ENCODE measurements at places on chromosomes 6 and 20.

GRCh38 chr6:139605350-139605749 lies 230.9 kb upstream of the CITED2 start:
- DNase-seq, result no peak

- no peak for DNase-seq
Measured at GRCh38 chr6:146305092-146305491, 238.5 kb upstream of the RAB32 start.

GRCh38 chr6:109449795-109450673 lies 5.5 kb downstream of the MICAL1 start:
- no peak for DNase-seq

DNA sequence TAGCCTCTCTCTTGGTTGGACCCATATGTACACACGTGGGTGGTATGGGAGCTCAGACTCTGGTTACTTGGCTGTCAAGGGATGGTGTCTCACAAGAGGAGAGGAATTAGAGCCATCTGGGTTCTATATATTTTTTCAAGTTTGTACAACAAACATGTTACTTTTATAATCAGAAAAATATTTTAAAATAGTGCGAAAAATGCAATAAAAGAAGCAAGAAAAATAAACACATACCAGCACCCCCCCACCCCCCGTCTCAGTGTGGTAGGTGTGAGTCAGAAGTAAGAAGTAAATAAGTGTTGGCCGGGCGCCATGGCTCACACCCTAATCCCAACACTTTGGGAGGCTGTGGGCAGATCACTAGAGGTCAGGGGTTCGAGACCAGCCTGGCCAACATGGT lies 2.1 kb upstream of the TIAM2 start:
- DNase-seq, result no peak

DNA sequence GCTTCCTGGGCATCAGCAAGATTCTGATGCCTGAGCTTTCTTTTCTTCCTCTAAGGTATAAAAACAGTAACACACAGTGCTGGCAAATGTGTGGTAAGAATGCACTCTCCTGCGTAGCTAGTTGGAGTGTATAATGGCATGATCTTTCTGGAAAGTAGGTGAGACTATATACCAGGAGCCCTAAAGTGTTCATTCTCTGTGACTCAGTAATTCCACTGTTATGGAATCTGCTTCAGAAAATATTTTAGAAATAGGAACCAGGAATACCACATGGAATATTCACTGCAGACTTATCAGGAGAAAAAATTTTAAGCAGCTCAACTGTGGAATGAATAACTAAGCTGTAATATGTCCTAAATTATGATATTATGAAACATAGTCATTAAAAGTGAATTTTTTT lies 16.9 kb upstream of the CSE1L start:
- no peak for DNase-seq

DNA sequence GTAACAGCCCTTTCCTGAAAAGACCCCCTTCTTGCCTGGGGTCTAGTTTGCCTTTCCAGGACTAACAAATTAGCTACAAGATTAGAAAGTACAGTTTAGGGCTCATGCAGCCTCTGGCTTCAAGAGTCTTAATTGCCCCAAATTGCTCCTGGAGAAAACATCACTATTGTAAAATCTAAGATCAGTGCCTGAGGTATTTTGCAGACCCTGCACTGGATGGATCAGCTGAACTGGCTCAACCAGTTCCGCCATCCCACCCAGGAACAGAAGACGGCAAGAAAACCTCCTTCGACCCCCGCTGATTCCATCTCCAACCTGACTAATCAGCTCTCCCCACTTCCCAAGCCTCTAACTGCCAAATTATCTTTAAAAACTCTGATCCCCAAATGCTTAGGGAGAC lies 236.5 kb upstream of the KCNG1 start:
- no peak for DNase-seq

DNA sequence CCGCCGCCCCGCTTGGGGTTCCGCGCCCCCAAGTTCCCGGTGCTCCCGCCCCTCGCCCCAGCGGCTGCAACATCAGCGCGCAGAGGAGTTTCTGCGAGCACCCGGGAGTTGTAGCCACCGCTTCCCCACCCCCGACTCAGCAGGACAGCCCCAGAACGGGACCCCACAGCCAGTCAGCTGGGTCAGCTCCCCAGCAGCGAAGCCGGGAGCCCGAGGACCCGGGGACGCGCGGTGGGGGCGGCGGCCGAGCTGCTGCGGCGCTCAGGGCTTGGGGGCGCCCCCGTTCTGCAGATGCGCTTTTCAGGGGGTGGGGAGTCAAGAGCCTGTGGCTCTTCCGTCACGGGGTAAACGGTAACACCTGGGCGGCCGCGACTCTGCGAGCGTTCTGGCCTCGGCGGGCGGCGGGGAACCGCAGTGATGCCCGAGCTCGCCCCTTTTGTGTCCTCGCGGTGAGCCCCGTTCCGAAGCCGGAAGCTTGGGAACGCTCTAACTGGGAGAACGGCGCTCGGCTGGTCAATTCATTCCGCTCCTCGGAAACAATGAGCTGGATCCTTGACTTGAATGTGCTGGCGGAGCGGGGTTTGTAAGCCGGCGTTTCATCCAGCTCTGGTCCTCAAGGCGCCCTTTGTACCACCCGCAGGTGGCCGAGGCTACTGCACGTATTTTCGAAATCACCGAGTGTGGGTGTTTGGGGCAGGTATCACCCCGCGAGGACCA lies 774 bp downstream of the PLEKHG1 start:
- peak; percentile 80 for DNase-seq

DNA sequence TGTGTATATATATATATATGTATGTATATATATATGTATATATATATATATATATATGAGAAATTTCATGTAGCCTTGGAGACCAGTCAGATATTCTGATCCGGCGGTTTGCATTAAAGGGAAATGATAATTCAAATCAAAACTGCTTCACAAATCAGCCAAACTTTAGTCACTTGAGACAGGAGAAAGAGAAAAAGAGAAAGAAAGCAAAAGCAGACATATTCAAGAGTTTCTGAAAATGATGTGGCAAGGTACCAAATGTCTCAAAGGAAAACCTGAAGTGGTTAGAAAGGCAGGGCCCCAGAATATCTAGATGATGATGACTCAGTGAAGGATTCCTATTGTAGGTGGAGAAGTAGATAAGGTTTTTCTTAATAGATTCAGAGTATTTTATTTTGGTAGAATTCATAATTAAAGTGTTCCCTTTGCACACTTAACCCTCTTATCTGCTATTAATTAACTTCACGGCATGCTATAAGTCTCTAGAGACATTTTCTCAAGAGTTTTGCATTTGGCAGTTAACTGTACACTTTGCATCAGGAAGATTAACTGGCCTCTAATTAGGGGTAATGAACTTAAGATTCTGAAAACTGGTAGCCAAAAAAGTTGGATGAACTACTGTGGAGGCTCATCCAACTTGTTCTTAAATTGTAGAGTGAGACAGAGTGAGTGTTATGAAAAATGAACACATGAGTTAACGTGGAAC lies 50.1 kb upstream of the ASF1A start:
- DNase-seq, result no peak

GRCh38 chr6:23533944-23534343 lies 592.1 kb upstream of the NRSN1 start:
- DNase-seq, result no peak

DNA sequence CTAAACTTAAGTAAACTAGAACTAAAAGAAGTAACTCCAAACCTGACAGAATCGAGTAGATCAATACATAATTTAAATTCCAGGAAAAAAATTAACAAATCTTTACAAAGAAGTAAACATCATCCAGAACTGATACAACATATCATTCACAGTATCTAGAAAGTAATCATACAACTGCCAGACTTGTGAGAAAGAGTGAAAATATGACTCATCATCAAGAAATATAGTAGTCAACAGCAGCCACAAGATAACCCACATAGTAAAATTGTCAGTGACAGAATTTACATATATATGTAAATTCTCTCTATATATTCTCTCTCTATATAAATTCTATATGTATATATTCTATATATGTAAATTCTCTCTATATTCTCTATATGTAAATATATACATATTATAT lies 242.8 kb upstream of the RGS17 start:
- DNase-seq, result no peak

DNA sequence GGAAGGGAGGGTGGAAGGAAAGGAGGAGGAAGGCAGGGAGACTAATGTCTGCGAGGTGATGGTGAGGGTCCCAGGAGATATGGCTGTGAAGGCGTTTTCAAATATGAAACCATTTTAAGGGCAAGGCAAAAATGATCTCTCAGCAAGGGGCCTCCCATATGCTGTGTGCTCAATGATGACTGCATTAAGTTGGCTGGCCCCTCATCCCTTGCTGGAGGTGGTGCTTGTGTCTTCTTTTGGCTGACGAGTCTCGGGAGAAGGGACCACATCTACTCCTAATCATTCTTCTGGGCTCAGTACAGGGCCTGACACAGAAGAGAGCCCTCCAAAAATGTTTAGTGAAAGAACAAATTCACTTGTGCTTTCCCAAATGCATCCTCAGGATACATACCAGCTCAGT lies 23.0 kb upstream of the MRPS18A start:
- no peak for DNase-seq

DNA sequence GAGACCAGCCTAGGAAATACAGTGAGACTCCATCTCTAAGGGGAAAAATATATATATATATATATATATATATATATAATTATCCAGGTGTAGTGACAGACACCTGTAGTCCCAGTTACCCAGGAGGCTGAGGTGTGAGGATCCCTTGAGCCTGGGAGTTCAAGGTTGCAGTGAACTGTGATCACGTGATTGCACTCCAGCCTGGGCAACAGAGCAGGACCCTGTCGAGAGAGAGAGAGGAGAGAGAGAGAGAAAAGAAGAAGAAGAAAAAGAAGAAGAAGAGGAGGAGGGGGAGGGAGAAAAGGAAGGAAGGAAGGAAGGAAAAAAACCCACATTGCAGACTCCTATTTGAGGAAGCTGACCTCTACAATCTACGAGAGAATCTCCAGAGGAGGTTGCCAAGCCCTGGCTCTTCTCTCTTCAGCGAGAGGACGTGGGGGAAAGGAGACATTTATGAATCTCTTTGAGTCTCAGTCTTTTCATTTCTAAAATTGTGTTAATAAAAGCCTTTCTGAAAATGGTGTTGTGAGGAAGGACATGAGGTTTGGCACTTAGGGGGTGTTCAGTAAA lies 49.7 kb downstream of the COL11A2 start:
- no peak for DNase-seq

GRCh38 chr6:157036245-157036711 lies 259.1 kb downstream of the ARID1B start:
- no peak for DNase-seq

DNA sequence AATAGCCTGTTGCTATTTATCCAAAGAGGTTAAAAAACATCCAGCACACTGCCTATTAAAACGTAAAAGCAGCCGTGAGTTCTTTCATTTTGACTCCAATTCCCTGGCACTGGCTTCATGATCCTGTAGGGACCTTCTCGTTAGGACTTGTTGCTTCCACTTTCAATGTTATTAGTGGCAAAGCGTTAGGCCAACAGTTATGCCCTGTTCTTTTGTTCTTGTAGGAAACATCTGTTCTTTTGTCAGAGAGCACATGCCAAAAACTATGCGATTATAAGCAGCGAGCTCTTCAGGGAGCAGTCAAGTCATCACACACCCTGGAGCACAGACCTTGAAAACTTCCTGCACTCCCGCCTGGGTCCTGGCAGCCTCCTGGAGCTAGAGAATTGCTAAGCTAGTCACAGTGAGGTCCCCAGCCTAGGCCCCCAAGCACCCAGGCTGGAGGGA lies 609.5 kb upstream of the ARID1B start:
- no peak for DNase-seq

DNA sequence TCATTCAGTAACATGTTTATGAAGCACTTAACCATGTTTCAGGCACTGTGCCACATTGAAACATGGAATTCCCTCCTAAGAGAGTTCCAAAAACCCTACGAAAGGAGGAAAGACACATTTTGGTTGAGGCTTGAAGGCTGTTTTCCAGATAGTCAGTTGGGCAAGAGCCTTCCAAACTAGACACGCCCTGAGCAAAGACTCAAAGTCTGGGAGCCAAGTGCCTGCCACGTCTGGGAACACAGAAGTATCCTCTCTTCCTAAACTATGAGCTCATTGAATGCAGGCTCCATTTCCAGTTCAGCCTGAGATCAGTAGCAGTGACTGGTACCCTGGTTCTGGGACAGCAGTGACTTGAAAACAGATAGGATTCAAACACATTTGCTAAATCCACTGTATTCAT lies 74.5 kb upstream of the FAM8A1 start:
- DNase-seq, result no peak

DNA sequence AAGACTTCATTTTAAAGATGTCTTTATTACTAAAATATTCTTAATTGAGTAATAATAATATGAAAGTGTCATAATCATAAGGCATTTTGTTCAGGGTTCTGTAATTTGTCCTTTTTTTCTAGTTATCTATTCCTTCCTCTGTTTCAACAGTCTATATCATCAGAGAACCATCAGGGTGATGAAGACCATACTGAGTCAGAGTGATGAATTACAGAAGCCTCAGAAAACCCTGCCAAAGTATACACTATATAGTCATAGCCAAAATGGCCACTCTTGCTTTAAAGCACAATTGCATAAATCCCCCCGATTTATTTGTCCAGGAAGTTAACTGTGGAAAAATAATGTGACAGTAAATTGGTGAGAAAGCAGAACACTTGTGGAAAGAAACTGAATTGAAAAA lies 735.0 kb downstream of the EPHA7 start:
- no peak for DNase-seq

DNA sequence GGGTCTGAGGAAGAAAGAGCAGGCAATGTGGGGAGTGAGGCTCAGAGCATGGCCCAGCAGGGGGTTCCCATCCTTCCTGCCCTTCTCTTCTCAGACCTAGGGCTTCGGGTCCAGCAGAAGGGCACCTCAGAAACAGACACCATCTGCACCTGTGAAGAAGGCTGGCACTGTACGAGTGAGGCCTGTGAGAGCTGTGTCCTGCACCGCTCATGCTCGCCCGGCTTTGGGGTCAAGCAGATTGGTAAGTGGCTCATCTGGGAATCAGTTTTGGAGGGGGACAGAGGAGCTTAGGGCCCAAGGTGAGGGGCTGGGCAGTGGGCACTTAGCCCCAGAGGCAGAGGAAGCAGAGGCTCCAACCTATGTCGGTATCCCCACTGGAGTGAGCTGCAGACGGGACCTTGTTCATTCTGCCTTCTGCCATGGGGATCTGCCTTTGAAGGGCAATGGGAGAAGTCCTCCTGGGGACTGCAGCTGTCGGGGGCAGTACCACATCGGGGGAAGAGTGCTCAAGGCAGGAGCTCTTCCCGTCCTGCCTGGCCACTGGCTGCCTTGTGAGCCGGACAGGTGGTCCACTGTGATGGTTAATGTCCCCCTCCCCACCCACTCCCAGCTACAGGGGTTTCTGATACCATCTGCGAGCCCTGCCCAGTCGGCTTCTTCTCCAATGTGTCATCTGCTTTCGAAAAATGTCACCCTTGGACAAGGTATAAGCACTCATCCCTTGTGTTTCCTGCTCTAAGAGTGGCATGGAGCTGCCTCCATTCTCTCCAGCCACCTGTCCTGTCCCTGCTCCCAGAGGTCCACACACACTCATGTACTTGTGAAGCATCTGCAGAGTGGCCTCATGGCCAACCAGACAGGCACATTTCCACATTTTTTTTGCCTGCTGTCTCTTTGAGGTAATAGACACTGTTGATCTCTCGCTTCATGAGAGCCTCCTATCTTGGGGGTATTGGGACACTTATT lies 4.7 kb downstream of the CD40 start:
- peak; percentile 0 for DNase-seq

GRCh38 chr6:144150710-144151657 lies 667 bp downstream of the STX11 start:
- DNase-seq, result no peak
